ENCODE measurements at places on chromosomes 13 and 19.

DNA sequence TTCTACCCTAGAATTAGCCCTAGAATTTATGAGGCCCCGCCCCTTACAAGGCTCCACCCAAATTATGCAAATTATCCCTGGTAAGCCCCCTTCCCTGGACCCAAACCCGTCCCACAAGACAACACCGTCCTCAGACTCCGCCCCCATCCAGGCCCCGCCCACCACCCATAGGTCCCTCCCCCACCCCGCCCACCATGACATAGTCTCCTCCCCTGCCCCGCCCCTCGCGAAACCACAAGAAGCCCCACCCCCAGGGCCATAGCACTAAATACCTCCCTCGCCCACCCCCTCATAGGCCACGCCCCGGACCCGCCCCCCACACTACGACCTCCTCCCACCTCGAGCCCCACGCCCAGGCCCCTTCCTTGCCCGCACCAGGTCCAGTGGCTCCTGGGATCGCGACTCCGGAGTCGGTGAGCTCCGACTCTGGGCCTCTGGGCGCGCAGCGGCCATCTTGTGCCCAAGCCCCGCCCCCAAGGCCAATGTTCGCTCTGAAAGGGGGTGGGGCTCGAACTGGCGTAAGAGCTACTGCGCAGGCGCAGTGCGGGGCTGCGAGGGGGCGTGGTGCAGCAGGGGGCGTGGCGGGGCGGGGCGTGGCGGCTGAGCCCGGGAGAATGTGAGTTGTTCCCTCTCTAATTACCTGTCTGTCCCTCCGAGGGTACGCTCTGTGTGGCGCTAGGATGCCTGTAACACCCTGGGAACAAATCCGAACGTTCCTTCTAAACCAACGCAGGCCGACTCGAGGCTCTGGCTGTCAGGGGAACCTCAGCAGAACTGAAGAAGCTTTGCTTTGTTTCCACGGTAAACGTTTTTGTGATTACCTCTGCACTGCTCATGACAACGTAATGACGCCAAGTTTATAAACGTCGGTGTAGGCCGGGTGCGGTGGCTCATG lies at the start of gene ZNF784:
Gene ZNF784, minus strand, starts transcription at position 458 of the 895 bp plus-strand sequence. Its CDS starts 5 bp downstream, at position 453.
- DNase-seq, result peak; percentile 70

DNA sequence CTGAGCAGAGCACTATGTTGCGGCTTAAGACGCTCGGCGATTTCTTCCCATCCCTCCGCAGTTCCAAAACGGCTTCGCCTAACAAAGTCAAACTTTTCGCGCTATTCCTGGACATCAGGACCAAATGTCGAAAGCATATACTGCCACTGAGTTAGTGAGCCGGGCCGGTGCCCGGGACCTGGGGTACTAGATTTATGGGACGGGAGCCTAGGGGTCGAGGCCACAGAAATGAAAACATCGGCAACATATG lies 699 bp downstream of the RCBTB2 start:
- DNase-seq, result no peak

DNA sequence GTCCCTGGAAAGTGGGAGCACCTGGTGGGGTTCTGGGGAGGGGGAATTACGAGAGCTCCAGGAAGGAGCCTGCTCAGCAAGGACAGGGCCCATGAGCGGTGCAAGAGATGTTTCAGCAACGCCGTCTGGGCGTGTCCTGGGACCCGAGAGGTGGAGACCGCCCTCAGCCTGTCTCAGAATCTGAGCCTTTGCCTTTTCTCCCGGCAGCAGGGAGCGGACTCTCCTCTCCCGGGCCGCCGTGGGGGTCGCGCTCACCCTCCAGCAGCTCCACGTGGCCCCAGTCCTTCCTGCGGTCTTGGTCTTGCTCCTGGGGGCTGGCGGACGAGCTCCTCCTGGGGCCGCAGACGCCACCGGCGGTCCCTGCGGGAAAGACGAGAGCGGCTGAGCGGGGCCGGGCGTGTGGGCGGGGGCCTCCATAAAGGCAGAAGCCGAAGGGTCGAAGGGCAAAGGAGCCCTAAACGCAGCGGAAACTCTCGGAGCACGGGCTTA lies 714 bp downstream of the POLRMT start:
- DNase-seq, result no peak

DNA sequence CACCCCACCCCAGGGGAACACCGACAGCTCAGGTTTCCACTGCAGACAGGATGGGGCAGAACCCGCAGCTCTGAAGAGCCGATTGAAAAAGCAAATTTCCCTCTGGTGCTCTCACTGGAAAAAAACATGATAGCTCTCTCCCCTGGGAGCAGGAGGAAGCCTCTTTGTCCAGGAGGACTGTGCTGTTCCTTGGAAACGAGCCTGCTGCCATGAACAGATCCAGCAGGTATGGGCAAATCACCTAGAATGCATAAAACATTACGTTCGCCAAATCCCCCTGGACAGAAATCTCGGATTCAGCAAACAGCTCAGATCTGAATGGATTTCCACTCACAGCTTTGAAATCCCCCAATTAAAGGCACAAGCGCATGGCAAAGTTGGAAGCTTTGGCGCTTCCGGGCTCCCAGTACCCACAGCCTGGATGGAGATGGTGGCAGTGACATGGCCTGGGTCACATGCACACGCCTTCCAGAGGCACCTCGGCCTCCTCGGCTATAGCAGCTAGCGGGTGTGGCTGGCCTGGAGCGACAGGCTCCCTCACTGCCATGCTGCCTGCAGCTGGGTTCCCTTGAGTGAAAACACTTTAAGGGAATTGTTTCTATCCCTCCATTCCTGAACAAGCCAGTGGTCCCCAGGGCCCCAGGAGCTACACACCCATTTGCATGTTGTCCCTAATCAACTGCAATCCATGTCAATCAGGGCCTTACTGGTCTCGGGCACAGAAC lies 59.1 kb downstream of the CEBPG start:
- no peak for DNase-seq

GRCh38 chr19:30708416-30709178 lies 336.4 kb downstream of the ZNF536 start:
- DNase-seq, result no peak

GRCh38 chr13:113041293-113041690 lies 64.3 kb upstream of the F7 start:
- DNase-seq, result no peak

DNA sequence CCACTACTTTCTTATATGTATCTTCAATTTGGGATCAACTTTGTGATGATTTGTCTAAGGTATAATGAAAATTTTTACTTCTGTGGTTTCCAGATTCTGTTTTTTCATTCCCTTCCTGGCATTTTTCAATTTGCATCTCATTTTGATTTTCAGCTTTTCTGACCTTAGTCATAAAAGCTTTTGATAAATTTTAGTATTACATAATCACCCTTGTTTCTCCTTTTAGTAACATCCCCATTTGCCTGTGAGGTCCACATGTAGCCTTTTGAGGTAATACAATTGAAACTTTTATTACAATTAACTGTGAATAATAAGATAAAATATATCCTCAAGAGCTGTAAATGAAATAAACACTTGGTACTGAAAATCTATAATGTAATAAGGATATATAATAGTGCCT lies 31.2 kb downstream of the LACC1 start:
- no peak for DNase-seq

DNA sequence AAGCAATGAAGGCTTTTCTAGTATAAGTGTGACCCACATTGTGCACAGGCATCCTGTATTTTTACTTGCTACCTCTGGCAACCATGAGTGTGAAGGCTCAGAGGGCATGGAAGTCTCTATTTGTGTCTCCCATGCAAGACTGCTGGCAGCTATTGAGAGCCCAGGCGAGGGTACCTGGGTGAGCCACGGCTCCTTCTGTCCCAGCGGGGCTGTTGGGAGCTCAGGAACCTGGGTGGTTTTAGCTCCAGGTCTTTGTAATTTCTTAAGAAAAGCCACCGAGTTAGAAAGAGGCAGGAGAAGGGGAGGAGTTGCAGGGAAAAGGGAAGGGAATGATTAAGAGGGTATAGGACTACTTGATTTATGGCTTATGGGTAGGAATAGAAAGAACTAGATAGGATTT lies 190.4 kb upstream of the SOX1 start:
- no peak for DNase-seq

Data from GOT3 (cell line).